ENCODE measurements at places on chromosomes 16 and 17.

GRCh38 chr16:1042049-1042744, 30.4 kb upstream of the SSTR5 start:
- DNase-seq, result no peak

DNA sequence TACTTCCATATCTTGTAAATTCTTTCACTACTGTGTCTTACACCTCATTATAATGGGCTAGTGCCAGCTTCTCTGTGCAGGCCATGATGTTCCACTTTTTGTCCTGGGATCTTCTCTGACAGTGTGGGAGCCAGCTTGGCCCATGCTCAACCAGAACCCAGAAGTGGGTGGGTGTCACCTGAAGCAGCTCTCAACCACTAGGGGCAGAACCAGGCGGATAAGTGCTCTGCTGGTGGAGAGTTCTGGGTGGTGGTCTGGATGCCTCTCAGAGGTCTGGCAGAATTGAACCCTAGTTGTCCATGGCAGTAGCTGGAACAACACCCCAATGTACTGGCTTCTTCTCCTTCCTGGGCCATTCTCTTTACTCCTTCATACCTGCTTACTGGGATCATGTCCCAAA, 254.1 kb upstream of the N4BP1 start:
- no peak for DNase-seq

DNA sequence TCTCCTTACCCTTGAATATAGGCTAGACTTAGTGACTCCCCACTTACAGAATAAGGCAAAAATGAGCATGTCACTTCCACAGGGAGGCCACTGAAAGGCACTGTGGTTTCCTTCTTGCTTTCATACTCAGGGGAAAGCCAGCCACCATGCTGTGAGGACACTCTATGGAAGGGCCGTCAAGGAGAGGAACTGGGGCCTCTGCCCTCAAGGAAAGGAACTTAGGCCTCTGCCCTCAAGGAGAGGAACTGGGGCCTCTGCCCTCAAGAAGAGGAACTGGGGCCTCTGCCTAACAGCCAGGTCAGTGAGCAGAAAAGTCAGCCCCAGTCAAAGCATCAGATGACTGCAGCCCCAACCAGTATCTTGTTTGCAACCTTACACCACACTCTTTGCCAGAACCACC, 30.1 kb downstream of the VPS35 start:
- no peak for DNase-seq

DNA sequence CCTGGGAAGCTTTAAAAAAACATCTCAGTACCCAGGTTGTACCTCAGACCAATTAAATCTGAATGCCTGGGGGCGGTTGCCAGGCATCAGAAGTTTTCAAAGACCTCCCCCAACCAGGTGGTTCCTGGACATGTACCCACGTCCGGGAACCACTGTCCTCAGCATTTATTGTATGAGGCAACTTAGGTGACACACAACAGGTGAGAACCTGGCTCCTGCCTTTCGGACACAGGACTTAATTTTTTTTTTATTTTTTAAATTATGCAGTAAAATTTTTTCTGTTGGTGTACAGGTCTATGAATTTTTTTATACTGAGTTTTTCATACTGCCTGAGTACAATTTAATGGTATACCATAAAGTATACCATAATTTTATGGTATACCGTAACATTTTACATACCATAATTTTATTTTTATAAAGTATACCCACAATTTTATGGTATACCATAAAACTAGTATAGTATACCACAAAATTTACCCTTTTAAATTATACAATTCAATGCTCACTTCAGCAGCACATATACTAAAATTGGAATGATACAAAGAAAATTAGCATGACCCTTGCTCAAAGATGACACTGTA, 38.7 kb upstream of the DHX8 start:
- no peak for DNase-seq

DNA sequence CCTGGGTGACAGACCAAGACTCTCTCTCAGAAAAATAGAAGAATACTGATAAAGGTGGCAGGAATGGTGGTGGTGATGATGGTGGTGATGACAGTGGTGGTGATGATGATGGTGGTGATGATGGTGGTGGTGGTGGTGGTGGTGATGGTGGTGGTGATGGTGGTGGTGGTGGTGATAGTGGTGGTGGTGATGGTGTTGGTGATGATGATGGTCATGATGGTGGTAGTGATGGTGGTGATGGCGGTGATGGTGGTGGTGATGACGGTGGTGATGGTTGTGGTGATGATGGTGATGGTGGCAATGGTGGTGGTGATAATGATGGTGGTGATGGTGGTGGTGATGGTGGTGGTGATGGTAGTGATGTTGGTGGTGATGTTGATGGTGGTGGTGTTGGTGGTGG, 18.0 kb upstream of the CIITA start:
- DNase-seq, result no peak

- no peak for DNase-seq
Measured at GRCh38 chr17:6523809-6524355, 32.5 kb downstream of the PITPNM3 start.

- peak; percentile 41 for DNase-seq
Measured at GRCh38 chr17:40646791-40647623, 611 bp downstream of the SMARCE1 start.

- DNase-seq, result peak; percentile 41
Measured at GRCh38 chr17:52160136-52160567, 1.6 kb upstream of the CA10 start.

DNA sequence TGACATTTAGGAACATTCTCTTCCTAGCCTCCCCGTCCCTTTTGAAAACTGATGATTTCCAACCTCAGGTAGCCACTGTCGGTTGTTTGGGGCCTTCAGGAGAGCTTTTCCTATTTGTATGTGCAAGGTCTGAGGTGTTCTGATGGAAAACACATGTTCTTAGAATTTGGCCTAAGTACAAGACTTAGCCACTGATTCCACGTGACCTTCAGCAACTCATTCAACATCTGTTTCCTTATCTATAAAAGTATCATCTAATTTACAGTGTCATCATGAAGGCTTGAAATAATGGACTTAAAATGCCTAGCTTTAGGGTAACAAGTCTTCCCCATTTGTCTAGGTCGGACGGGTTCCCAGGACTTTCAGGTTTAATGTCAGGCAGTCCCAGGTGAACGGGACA, 259.3 kb downstream of the SOX9 start:
- DNase-seq, result no peak

DNA sequence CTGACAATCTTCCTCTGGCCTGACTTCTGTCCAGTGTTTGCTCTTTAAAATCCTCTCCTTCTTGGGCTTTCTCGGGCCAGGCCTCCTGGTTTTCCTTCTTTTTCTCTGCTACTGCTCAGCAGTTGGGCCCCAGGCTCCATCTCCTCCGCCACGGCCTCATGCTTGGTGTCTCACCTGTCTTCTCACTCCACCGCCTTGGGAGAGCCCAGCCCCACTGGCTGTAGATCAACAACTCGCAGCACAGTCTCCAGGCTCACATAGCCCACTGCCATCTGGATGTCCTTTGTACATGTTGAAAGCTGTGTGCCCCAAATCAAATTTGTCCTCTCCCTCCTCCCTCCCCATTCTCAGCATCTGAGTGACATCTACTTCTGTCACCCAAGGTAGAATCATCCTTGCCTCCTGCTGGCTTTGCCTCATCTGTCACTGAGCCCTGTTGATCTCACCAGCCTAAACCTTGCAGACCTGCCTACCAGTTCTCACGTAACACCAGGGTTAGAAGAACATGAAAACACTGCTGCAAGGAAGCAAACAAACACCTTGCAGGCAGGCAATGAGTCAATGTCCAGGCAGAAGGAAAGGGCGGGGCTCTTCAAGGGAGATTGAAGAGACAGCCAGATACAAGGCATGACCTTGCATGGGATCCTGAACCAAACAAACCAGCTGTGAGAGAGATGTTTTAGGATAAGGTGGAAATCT, 103.2 kb upstream of the SMURF2 start:
- no peak for DNase-seq
